Fibroblast of skin of abdomen (primary cell): ENCODE measurements at places on chromosomes 1 and 21.

GRCh38 chr1:172547071-172547470, 14.1 kb downstream of the SUCO start:
- no peak for DNase-seq

GRCh38 chr1:210250665-210250997, 18.0 kb downstream of the SERTAD4 start:
- DNase-seq = no peak

DNA sequence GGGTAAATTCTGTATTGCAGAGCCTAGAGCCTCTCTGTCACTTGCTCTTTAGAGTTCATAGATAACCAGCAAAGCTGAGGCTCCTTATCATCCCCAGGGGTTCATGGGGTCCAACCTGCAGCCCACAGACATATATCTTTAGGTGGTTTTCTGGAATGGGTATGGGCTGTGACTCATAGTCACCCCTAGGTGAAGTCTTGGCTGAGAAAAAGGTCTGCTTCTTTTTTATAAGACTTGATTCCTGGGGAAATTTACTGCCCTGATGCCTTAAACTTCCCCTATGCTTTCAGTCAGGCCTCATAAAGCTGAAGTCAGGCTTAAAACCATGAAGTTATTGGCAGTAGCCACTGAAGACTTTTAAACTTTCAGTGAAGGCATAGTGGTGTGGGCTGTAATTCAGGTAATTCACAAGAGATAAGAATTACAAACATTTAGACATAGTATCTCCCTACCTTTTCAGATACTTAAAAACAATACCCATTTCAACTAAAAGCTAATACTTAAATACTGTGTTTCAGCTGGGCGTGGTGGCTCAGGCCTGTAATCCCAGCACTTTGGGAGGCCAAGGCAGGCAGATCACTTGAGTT, 46.8 kb downstream of the MACO1 start:
- DNase-seq = no peak

DNA sequence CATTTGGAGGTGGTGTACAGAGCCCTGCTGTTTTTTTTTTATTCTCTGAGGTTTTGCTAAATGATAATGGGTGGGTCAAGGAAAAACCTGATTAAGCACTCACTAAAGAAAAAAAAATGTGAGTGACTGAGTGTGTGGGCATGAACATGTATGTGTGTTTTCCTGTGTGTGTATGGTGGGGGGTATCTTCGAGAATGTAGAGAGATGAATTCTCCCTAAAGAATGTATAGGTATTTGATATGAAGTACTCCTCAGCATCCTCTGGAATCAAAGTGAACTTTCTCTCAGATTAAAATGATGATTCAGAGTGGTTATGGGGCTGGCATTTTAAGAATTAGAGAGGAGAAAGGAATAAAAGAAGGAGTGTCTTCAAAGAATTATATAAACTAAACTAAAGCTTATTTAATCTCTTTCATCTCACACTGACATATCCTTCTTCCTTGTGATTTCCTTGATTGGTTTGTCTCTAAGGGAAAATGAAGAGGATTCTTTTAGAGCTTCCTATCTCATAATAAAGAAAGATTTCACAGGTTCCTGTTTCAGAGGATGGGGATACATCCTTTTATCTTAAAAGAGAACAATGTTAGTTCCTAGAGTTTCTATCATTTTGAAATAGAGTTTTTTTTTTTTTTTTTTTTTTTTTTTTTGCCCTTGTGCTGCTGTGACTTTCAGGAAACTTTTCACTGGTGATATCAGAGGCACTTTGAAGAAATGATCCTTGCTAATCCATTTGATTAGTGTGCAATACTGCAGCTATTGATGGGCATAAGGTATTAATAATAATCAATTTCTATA, 23.9 kb downstream of the S1PR1 start:
- peak; percentile 59 for DNase-seq

- no peak for DNase-seq
Observed at GRCh38 chr1:100037656-100037926, 67.8 kb downstream of the SLC35A3 start.

DNA sequence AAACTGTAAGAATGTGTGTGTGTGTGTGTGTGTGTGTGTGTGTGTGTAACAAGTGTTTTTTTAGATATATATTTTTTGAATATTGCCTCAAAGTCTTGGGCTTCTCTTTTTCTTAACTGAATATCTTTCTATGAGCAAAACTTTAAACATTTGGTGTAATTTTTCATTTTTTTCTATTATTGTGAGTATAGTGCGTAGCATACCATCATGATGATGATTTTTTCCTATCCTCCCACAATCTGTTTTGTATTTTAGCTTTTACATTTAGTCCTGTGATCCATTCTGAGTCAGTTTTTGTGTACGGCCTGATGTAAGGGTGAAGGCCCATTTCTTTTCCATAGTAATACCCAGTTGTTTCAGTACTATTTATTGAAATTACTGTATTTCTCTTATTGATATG, 680.6 kb downstream of the TTLL7 start:
- DNase-seq = peak; percentile 76

- DNase-seq = peak; percentile 18
Observed at GRCh38 chr21:43958364-43959158, 53.5 kb upstream of the TRAPPC10 start.

GRCh38 chr1:65310078-65310587, 790 bp downstream of the DNAJC6 start:
- no peak for DNase-seq

DNA sequence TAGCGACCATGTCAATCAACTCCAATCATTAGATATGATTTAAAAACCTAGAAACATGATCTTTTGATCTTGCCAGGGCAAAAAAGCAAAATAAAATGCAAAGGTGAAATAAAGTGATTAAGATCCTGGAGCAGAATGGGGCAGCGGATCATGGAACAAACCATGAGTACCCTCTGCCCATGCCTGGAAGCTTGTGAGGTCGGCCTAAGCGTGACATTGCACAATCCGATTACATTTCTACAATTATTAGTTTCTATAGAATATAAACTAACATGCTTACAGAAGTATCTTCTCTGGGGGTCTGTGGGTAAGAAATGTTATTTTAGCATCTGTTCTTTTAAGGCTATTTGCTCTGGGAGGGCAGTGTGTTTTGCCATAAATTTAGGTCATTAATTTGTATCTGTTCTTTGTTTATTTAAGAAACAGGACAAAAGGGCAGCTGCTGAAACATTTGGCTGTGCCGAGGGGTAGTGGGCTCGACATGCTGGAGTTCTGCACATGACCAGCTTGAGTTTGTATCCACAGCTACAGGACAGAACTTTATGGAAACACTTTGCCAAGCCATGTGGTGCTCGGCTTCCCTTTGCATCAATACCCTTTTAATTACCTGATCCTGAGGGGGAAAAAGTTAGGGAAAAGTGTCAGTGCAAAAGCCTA, 55.9 kb downstream of the ZBTB18 start:
- no peak for DNase-seq

GRCh38 chr1:153389401-153389800, 1.5 kb downstream of the S100A8 start:
- DNase-seq = no peak

- DNase-seq = no peak
Observed at GRCh38 chr21:32516756-32517649, 68.3 kb downstream of the TCP10L start.

GRCh38 chr1:112689842-112690237, 15.4 kb downstream of the MOV10 start:
- DNase-seq = no peak

GRCh38 chr21:17270229-17270628, 242.6 kb upstream of the CXADR start:
- DNase-seq = peak; percentile 46

- DNase-seq = peak; percentile 67
Observed at GRCh38 chr1:181038399-181038873, 4.7 kb downstream of the MR1 start.

- peak; percentile 39 for DNase-seq
Observed at GRCh38 chr1:247639381-247639981, 34.1 kb downstream of the OR2G3 start.

DNA sequence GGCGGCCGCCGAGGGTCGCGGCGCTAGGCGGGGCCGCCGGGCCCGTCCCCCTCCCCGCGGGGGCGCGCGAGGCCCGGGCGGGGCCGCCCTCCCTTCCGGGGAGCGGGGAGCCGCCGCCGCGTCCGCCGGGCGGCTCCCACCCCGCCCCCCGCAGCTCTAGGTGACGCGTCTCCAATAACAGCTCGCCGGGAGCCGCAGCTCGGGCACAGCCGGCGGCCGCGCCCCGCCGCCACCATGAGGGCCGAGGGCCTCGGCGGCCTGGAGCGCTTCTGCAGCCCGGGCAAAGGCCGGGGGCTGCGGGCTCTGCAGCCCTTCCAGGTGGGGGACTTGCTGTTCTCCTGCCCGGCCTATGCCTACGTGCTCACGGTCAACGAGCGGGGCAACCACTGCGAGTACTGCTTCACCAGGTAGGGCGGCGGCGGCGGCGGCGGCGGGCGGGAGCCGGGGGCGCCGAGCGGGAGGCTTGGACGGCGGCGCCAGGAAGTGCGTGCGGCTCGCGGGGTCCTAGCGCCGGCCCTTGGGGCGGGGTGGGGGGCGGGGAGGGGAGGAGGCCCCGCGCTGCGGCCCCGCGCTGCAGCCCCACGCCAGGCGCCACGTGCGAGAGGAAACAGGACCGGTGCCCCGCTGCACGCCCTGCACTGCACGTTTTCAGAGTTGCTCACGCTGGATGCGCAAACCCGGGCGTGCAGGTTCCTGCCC, at the start of gene SMYD2:
SMYD2 (plus strand) TSS at position 139 of the 699 bp plus-strand sequence; CDS start at position 235, 96 bp downstream.
- peak; percentile 69 for DNase-seq

GRCh38 chr1:19219451-19219850, 9.4 kb upstream of the UBR4 start:
- DNase-seq = no peak

GRCh38 chr1:192140382-192140781, 17.9 kb upstream of the RGS18 start:
- no peak for DNase-seq

GRCh38 chr1:227490478-227490877, 72.9 kb upstream of the ZNF678 start:
- no peak for DNase-seq

DNA sequence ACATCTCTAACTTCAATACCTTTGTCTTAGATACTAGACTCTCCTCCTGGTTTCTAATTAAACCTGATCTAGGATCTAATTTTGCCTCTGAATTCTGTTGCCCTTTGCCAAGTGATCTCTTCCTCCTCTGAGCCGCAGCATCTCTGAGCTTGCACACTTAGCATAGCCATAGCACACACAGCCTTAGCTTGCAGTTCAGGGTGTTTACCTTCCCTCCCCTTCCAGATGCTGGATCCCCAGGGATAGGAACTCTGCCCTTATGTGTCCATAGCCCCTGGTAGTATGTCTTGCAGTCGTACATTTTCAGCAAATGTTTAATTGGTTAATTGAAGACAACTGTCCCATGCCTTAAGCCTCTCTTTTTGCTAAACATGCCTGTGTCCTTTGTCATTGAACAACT, 30.3 kb downstream of the SELL start:
- DNase-seq = peak; percentile 7

GRCh38 chr1:37424523-37424922, 49.9 kb upstream of the ZC3H12A start:
- DNase-seq = no peak

GRCh38 chr1:89929467-89930063, 65.3 kb upstream of the ZNF326 start:
- no peak for DNase-seq

DNA sequence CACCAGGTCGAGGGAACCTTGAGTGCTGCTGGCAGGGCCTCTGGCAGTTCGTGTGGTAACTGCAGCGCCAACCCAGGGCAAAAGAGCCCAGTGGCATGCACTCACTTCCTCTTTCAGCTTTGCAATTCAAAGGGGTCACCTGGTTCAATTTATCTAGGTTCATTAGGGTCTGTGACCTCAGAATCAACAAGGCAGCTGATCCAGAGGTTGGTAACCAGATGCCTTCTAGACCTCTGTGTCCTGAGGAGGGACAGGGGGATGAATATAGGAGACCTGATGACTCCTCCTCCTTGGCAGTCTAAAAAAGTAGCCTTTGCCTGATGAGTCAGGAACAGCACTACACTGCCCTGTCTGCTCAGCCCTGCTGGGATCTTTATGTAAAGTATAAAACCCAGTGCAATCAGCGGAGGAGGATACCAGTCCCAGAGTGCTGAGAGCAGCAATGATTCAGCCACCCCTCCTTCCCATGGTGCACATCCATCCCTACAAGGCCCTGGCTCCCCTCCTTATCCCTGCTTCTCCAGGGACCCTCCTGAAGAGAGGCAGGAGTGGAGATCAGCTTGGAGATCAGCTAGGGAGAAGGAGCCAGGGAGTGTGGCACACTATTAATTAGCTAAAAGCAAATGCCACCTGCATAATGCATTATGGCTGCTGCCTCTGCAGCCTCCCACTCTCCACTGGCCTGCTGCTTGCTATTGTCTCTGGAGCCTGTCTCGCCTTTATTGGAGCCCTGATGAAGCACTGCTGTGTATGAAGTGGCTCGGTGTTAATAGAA, 11.2 kb upstream of the FMOD start:
- DNase-seq = peak; percentile 36

- DNase-seq = no peak
Observed at GRCh38 chr1:61120246-61120840, 38.0 kb downstream of the NFIA start.

DNA sequence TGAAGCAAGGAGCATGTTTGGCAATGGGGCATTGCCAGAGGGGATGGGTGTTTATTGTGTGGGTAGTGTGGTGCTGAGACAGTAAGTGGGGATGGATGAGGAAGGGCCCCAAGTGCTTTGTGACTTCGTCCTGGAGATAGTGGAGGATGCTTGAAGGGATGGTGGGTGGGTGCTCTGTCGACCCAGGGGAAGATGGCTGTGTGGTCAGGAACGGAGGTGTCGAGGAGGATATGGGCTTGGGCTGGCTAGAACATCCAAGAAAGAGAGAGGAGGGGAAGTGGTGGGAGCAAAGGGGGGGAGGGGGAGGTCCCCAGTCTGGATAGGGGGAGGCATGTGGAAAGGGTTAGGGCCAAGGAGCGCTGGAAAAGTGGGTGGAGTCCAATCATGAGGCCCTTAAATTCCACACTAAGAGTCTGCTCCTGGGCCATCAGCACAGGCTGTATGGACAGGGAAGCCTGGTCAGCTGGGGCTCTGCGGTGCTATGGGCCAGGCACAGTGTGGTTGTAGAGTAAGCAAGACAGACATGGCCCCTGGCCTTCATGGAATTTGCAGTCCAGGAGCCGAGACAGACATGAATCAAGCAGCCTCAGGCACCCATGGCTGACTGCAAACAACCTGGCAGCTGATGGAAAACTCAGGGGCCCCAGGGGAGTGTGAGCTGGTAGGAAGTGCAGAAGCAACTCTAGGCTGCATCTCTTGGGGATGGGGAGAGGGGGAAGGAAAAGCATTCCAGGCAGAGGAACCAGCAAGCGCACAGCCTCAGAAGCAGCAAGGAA, 36.3 kb downstream of the EDN2 start:
- DNase-seq = peak; percentile 31

DNA sequence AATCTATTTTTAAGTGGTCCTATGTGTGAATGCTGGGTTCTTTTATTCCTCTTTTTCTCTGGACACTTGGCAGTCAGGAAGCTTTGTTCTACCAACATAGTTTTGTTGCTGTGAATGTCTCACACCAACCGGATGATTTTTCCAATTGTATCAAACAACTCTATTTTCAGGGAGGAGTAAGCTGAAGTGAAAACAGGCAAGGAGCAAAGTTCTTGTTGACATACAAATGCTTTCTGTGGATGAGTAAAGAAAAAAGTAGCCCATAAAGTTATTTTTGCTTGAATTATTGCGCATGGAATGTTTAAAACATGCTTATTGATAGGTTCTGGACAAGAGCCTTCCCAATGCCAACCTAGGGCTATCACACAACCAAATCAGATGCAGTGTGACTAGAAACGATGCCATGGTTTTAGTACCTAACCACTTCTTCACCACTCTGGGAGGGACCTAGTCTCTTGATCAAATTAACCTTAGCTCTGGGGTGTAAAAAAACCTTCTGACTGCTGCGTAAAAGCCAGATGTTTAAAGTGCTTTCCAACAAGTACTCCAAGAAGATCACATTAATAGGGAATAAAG, 4.5 kb downstream of the IER5 start:
- DNase-seq = no peak

GRCh38 chr1:193355626-193356025, 169.2 kb upstream of the B3GALT2 start:
- no peak for DNase-seq
